ENCODE measurements at places on chromosomes 13 and 19. TPM values are rescaled to one million over a fixed set of nuclear protein-coding genes. Genes with fewer than 3 reads are reported as not detected.
A peak's percentile ranks its signal among the peaks of the same experiment; 100 is the strongest.

KCTD15 gene
- total RNA-seq: 18.0 TPM

- peak; percentile 58 for DNase-seq
Observed at GRCh38 chr19:17406046-17406886, 836 bp upstream of the BST2 start.

ZNF90 gene
- total RNA-seq: 0.97 TPM

PLEKHG2 gene
- total RNA-seq: 39.3 TPM

GRCh38 chr19:32977280-32977679, 5.2 kb downstream of the FAAP24 start:
- no peak for DNase-seq

GRCh38 chr19:33395561-33396550, 22.3 kb downstream of the CEBPG start:
- DNase-seq: no peak

DNA sequence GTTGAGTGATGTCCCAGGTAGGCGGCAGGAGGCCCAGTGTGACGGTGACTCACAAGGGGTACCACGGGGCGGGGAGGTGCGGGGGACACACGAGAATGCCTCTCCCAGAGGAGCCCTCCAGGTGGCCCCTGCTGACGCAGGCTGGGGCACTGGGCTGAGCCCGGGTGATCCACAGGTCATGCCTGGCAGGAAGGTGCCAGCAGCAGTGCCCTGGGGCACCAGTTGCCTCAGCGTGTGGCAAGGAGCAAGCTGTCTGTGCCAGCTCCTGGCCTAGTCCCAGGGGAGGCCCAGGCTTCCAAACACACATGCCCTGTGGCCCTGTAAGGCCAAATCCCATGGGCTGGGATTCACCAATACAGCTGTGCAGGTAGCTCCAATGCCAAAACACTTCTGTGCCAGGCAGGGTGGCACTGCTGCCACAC, 28.0 kb downstream of the AKT2 start:
- no peak for DNase-seq

GRCh38 chr13:78187781-78188180, 269.1 kb upstream of the EDNRB start:
- no peak for DNase-seq

- DNase-seq: no peak
Observed at GRCh38 chr13:47134939-47135489, 238.2 kb upstream of the HTR2A start.

MRPL54 gene
- total RNA-seq: 64.1 TPM

All from fibroblast of villous mesenchyme (primary cell).